ENCODE measurements at places on chromosomes 11 and 22.

DNA sequence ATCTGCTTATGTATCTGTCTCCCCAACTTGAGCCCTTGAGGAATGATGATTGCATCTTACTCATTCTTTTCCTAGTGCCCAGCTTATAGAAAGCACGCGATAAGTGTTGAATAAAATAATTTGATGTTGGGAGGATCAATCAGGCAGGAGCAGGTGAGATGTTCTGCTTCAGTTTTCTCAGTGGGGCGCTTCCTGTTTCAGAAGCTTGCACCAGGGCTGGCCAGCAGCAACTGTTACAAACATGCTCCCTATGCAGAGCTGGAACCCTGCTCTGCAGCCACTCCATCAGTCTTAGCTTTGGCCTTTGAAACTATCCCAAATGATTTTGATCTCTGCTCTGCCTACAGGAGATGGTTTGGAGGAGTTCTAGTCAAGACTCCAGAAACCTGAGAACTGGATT lies 3.9 kb downstream of the ENDOD1 start:
- DNase-seq, result no peak

DNA sequence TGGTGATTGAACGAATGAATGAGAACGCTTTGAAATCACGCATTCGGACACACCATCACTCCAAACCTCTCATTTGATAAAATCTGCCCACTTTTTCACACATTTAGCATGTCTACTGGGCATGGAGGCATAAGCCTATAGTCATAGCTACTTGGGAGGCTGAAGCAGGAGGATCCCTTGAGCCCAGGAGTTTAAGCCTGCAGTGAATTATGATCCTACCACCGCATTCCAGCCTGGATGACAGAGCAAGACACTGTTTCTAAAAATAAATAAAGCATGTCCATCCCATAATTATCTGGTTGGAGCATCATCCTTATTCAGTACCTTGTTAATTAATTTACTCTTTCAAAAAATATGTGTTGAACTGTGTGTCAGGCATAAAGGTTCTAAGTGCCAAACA lies 3.3 kb upstream of the PICALM start:
- no peak for DNase-seq

GRCh38 chr11:133082453-133082781 lies 449.9 kb downstream of the OPCML start:
- DNase-seq, result no peak

DNA sequence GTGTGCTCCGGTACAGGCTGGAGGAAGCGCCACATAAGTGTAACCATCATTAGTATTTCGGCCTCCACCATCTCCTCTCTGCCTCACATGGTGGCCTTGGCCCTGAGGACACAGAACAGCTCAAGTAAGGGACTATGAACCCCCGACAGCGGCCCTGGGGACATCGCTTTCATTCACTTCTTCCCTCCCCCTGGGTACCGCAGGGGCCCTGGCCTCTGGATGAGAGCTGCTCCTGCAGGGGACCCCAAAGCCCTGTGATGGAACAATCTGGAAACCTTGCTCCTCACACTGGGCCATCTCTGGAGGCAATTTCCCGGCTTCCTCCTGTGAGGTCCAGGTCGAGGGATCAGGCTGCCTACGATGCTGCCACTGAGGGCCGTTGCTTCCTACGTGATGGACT lies 565.5 kb downstream of the BRD1 start:
- DNase-seq, result no peak

DNA sequence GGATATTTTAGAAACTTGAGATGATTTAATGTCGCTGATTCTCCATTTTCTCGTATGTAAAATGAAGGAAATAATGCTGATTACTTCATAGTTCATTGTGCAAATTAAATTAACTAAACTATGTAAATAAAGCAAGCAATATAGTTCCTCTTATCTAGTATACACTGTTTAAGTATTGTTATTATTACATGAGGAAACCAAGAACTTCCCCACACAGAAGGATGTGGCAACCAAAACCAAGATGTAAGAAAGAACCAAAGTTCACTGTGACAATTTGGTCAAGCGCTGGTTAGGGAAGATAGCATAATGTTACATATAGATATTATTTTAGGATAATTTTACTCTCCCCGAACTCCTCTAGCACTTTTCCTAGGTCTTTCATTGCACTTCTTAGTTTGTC lies 103.2 kb downstream of the XKR3 start:
- DNase-seq, result no peak

- DNase-seq, result no peak
These were observed 38.6 kb downstream of the SHISA8 start for GRCh38 chr22:41876275-41876674.

- no peak for DNase-seq
These were observed 114.4 kb downstream of the TRIM29 start for GRCh38 chr11:120023551-120023950.

- peak; percentile 76 for DNase-seq
These were observed 3.7 kb downstream of the CATSPER1 start for GRCh38 chr11:66022401-66023185.

DNA sequence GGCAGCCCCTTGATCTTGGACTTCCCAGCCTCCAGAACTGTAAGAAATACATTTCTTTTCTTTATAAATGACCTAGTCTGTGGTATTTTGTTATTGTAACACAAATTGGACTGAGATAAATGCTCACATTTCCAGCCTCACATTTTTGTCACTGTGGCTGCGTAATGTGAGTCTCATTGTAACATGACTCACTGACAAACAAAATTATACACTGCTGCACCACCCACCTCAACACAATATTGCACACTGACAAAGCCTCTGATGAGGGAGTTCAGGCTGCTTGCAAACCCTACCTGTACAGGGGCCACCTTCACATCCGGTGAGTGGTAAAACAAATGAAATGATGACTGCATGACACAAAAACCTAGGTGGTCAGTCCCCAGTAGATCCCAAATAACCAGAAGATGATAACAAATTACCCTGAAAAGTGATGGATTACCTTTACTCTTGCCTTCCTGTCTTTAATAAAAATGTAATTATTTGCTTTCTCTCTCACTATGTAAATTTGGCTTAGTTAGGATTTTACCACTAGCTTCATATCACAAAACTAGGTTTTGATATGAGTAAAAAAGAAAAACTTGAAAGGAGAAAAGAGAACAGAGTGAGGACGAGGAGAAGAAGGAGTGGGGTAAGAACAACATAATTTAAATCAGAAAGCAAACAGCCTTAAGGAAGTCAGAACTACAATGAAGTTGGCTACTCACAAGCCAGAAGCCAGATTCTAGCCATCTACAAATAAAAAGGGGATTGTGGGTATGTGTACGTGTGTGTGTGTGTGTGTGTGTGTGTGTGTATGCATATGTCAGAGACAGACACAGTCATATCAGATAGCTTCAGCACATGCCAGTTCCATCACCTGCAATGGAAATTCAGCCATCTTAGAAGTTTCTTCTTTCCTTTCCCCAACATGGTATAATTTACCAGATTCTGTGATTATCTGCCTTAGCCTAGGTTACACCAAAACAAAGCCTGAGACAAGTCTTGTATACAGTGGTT lies 53.4 kb upstream of the SESN3 start:
- no peak for DNase-seq

- no peak for DNase-seq
These were observed 160.1 kb upstream of the CADM1 start for GRCh38 chr11:115664313-115664712.

GRCh38 chr22:42939941-42940653 lies 74.9 kb downstream of the PACSIN2 start:
- DNase-seq, result no peak

- DNase-seq, result no peak
These were observed 1.9 kb upstream of the SLC25A45 start for GRCh38 chr11:65384301-65384889.

Data from SK-N-DZ (cell line).